ENCODE measurements at places on chromosomes 1 and 21.

GRCh38 chr1:1232796-1233566, 944 bp downstream of the B3GALT6 start:
- DNase-seq: no peak

- DNase-seq: no peak
Observed at GRCh38 chr1:27318596-27318995, 3.4 kb upstream of the TMEM222 start.

- no peak for DNase-seq
Observed at GRCh38 chr1:170910273-170910672, 25.1 kb upstream of the MROH9 start.

DNA sequence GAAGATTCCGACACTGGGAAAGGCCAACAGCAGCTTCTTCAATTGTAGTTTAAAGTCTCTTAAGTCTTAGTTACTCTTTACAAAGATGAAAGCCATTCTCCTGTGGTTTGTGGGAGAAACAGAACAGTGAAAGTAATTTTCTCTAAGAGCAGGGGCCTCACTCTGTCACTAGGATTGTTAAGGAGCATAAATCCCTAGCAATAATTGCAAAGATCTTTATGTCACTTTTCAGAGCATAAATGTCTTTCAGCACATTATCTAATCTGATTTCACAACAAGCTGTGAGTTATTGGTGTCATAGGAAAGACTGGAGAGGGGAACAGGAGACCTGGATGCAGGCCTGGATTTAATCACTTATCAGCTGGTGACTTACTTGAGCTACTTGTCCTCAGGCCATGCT, 32.4 kb upstream of the DUSP23 start:
- no peak for DNase-seq

GRCh38 chr1:59025898-59026426, 242.1 kb upstream of the JUN start:
- DNase-seq: no peak

DNA sequence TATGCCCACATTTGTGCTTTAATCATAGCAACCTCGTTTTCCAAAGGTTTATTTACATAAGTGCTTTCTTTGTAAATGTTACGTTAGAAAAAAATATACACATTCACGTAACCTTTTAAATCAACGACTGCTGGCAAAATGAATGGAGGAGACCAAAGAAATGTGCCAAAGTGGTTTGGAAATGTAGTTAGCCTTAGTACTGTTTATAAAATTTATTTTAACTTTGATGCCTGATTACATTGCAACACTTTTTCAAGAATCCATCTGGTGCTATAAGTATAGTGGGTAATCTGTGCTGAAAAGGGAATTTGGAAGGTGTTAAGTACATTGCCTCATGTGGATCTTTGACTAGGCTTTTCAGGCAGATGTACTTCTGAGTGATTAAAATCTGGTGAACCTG, 108.9 kb downstream of the IFI44 start:
- DNase-seq: no peak

GRCh38 chr1:37650173-37650572, 15.5 kb upstream of the RSPO1 start:
- DNase-seq: no peak

DNA sequence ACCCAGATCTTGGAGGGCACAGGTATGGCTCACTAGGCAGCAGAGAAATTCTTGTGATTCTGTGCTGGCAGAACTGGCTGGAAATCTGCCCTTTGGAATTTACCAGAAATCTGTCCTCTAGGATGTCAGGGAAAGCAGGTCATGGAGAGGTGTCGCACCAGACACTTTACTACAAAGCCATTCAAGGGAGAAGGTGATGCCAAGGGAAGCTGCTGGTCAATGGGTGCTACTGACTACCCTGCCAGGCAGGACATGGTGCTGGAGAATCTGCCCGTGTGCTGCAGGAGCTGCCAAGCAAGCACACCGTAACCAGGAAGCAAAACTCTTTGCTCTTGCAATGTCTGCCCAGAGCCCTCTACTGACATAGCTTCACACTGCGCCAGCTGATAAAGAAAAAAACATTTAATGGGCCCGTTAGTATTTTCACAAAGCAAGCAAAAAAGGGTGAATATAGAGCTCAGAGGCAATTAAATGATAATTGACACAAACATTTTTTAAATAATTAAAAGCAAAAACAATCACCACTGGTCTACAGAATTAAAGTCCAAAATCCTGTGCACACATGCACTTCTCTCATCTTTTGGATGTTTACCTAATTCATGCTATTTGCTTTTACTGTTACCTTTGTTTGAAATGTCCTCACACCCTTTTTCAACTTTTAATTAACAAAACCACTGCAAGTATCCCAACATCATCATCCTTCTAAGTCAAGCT, 7.2 kb upstream of the FBXO28 start:
- DNase-seq: peak; percentile 31

DNA sequence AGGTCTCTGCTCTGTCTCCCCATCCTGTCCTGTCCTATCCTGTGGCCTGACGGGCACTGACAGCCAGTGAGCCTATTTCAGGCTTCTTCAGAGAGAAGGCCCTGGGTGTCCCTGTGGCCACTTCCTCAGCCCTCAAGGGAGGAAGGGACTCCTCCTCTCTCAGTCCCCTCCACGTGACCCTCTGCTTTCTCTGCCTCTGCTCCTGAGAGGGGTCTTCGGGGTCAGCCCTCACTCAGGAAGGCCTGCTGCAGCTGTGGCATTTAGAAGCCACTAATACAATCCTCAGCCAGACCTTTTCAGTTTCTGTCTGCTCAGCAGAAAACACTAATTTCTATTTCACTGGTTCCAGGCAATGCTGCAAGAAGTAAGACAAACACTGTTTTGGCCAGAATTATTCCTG, 43.6 kb upstream of the ETV3 start:
- DNase-seq: no peak

- no peak for DNase-seq
Observed at GRCh38 chr1:213689260-213689659, 298.5 kb upstream of the PROX1 start.

DNA sequence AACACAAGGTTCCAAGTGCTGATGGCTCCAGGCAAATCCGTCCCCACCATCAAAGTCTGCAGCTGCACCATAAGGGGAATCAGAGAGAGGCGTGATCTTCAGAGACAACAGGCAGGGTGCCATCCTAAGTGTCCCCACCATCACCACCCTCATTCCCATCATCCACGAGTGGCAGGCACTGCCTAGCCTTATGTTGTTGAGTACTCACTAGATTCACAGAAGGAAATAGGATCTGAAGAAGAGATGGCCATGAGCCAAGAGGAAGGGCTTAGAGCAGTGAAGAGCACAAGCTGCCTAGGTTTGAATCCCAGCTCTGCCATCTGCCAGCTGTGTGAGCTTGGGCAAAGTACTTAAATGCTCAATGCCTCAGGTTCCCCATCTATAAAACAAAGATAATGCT, 207.3 kb upstream of the CSF3R start:
- no peak for DNase-seq

DNA sequence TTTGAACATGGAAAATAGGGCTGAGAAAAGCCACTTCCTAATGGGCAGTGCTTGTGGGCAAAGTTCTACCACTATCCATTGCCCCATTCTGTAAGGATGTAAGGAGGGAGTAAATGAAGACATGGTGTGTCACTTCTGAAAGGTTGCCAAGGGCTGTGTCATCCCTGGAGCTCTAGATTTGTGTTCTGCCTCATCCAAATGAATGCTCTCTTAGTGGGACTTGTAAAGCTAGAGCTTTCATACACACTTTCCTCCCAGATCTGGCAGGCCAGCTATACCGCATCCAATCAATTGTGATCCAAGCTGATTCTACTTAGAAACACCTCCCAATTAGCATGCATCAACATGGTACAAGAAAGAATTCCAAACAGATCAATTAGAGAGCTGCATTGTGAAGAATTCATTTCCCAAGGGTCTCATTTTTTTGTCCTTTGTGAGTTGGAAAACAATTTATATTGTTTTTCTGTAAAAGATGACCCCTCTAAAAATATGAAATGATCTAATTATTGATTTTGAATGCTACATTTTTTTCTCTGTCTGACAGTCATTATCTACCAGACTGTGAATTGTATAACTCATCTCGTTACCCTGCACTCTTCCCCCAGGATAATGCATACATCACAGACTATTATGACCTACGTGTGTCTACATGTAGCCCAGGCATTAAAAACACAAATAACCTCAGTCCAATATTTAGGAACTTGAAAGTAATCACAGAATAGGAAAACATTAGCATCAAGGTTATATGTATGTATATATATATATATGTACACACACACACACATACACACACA, 117.1 kb upstream of the DUSP10 start:
- DNase-seq: no peak

DNA sequence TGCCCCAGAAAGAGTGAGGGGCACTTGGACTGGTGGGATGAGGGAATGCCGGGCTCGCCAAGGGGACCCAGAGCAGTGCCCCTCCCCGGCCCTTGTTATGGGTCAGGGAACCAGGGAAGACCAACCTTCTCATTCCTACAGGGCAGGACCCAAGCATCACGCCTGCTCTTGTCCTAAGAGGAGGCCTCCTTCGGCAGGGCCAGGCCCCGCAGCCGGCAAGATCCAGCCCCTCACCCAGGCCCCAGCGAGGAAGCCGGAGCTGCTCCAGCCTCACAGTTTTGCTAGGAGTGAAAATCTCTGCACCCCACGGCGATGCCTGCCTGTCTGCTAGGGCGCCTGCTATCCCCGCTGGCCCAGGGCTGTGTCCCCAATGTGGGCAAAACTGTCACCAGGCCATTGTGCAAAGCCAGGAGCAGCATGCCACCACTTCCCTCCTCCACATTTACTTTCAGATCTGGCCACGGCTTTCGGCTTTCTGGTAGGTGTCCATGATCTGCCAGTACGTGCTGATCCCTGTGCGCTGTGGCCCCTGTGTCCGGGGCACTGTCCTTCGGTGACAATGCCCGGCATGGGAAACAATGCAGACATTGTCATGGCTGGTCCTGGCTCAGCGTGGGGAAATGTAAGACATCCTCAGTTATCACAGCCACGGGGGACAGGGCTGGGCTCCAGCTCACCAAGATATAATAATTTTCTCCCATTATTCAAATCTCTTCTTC, 9.6 kb downstream of the ACTRT2 start:
- no peak for DNase-seq

DNA sequence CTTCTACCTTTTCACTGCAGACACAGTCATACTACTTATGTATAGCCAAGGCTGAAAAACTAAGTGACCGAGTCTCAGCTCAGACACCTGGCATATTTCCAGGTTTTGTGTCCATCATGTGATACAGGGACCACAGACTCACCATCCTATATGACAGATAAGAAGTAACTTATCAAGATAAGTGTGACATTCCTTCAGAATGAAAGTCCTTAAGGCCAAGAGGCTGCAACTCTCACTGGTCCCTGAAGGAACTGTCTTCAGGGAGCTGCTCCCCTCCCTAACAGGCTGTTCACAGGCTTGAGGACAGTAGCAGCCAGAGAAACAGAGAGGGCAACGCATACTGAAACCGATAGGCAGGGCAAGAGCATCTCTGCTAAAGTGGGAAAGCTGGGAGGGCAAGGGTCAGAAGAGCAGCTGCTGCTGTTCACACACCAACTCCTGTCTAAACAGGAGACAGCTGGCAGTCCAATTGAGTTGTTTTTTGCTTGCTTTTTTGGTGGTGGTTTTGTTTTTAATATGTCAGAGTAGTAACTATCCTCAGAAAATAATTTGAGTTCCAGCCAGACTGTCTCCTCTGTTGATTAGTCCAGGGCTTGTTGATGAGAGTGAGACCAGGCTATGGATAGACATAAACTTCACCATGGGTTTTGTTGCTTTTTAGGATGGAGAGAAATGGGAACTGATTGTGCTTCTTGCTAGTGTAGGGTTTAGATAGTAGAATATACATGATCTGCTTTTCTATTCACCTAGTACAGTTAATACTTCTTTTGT, 67.7 kb downstream of the MACF1 start:
- peak; percentile 96 for DNase-seq

- DNase-seq: no peak
Observed at GRCh38 chr21:9750341-9751086, 770.9 kb upstream of the TPTE start.
